ENCODE measurements at places on chromosomes 1 and 21. TPM values are rescaled to one million over a fixed set of nuclear protein-coding genes. Genes with fewer than 3 reads are reported as not detected.

Gene CHIA
- total RNA-seq, result 8.8 TPM

Gene S100A9
- 168 TPM for total RNA-seq

Gene NTMT2
- total RNA-seq, result not detected

Gene SLC5A3
- 38.9 TPM for total RNA-seq

Gene TOR3A
- total RNA-seq, result 32.1 TPM

Gene PCP4L1
- total RNA-seq, result 19.4 TPM

Gene BARHL2
- not detected for total RNA-seq

Gene LCE2A
- total RNA-seq, result not detected

Gene ZNF593OS
- not detected for total RNA-seq

Gene OPRD1
- total RNA-seq, result not detected
